Stimulated activated CD4-positive, alpha-beta T cell treated with anti-CD3 and anti-CD28 coated beads, Interleukin-15, amount 100 ng/mL, for 48 hours (primary cell): ENCODE measurements at places on chromosomes 4 and X.

DNA sequence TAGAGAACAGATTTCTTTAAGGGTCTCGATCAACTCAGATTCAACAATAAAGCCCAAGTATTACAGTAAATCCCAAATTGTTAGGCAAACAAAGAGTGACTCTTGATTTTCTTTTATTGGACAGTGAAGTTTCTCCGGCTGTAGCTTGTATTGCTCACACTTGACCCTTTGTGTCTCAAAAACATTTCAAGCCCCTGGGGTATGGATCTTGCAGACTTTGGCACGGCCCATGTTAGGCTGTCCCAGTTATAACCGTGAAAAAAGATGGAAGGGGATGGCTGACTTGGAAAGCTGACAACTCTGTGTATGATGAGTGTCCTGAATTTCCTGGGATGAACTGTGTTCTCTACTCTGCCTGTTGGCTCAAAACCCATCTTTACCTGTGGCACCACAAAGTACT, 356.1 kb downstream of the SLITRK2 start:
- no peak for DNase-seq

DNA sequence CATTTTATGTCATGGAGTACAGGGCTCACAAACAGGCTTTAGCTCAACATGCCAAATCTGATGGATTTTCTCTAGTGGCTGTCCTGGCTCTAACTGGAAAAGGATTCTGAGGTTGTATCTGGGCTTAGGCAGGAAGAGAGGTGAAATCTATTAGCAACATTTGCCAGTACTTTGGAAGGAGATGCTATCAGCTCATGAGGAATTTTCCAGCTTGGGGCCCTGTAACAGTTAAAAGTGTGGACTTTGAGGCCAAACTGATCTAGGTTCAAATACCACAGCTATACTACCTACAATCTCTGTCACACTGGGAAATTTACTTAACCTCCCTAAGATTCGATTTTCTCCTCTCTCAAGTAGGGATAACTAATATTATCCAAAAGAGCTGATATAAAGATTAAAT, 119.0 kb upstream of the HCCS start:
- DNase-seq, result no peak

GRCh38 chr4:54541426-54542118, 116.2 kb upstream of the KIT start:
- DNase-seq, result no peak

- no peak for DNase-seq
Observed at GRCh38 chrX:107725761-107726555, 49.6 kb downstream of the TSC22D3 start.

GRCh38 chr4:46950826-46951225, 41.8 kb upstream of the COX7B2 start:
- no peak for DNase-seq
